Stimulated activated CD8-positive, alpha-beta memory T cell treated with anti-CD3 and anti-CD28 coated beads, Interleukin-7, amount 100 ng/mL, for 24 hours (primary cell): ENCODE measurements at places on chromosomes 3 and 15.

GRCh38 chr15:85588677-85589076 lies 206.0 kb downstream of the KLHL25 start:
- no peak for DNase-seq

DNA sequence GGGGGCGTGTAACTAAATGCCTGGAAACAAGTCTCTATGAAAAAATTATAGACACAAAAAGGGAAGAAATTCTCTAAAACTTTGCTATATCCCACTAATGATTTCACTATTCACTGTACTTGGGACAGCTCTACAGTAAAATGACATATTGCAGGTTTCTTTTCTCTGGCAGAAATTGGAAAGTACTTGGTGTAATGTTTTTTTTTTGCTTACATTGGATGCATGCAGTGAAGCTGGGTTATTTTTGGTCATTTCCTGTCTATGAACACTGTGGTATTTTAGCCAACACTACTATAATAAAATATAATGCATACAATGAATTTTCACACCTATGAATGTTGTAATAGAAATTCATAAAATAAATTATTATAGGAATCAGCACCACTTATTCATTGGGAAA lies 109.7 kb downstream of the LRRC49 start:
- no peak for DNase-seq

DNA sequence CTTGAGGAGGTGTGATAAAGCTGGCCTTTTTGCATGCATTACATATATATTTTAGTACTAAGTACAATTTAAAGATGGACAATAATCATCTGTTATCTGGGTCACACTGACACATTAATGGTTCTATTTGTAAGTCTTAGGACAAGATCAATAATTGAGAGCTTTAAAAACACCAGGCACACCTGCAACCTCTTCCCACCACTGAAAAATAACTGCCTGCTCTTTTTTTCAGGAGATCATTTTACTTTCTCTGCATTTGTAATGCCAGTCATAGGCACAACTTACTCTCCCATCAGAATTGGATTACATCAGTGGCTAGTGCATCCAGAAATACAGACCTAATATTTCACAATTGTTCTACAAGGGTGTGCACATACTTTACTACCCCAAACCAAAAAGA lies 149.8 kb downstream of the MECOM start:
- DNase-seq = no peak

- DNase-seq = no peak
Observed at GRCh38 chr3:47295322-47295721, 12.6 kb downstream of the KLHL18 start.

DNA sequence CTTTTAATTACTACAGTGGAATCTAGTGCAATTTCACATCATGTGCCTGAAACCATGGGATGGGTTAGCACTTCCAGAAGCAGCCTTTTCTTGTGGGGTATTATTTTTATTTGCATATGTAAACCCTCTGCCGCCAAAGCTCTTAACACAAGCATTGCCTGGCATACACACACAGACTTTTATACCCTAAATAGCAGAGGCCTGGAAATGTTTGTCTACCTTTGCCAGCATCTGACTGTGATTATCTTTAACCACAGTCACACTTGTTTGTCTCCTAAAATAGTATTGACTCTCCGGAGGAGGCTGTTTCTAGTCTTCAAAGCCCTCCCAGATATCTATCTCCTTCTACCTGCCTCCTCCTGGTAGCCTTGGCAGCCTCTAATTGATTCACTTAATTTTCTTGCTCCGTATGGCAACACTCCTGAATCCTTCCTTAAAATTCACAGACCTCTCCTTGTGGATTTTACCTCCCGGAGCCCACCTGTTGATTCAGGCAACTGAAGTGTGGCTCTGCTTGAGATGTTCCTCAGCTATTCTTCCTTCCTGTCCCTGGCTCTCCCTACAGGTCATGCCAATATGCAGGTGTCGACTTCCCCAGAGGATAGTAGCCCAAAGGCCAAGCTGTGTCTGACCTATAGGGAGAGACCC lies 127.1 kb upstream of the UMPS start:
- DNase-seq = no peak

GRCh38 chr15:42890161-42890913 lies 30.2 kb downstream of the TTBK2 start:
- DNase-seq = no peak
